ENCODE measurements at places on chromosomes 7 and 10.

GRCh38 chr7:118148930-118149329 is 35.0 kb upstream of the LSM8 start:
- no peak for DNase-seq

- no peak for DNase-seq
Measured at GRCh38 chr10:84360637-84361365, 32.4 kb downstream of the CCSER2 start.

GRCh38 chr7:36085096-36085495 is 68.0 kb upstream of the EEPD1 start:
- DNase-seq, result no peak

DNA sequence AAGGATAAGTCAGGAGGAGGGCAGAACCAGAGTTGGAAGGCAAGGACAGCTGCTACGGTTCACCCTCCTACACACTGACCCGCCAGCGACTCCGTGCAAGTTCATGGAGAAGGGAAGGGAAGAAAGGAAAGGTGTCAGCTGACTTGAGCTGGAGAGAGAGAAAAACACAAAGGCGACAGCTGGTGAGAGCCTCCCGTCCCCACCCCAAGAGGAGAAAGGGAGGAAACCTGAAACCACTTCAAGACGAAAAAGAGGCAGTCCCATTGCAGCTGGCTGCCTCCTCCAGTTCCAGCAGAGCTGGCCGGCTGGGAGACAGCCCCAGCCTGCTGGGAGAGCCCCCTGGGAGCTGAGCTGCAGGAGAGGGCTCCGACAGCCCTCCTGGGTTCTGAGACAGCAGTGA is 75.2 kb downstream of the PARD3 start:
- no peak for DNase-seq

DNA sequence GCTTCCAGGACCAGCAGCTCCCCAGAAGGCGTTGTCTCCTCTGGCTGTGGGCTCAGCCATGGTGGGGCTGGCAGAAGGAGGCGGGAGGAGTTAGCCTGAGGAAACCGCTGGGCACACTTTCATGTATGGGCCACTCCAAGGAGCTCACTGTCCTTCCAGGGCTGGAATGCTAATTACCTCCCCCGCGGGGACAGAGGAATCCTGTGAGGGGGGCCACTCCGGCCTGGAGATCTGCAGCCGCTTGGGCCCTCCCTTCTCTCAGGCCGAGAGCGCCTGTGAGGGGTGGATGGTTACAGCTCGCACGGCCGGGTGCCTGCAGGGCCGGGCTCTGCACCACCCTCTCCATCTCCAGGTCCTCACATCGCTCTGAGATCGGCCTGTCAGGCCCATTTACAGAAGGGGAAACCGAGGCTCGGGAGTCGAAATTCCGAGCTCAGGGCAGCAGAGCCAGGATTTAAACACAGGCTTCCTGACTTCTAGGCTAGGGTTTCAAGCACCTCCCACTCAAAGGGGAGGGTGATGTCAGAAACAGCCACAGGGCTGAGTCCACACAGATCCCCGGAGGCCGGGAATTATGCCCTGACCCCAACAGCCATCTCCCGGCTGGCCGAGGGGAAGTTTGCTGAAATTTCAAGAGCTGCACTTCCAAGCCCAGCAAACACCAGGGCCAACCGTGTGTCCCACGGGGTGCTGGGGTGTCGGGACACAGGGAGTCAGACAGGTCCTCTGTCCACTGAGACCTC is 59.1 kb downstream of the PDGFA start:
- no peak for DNase-seq

GRCh38 chr7:477626-478220 is 41.9 kb downstream of the PDGFA start:
- no peak for DNase-seq

GRCh38 chr7:24697416-24697815 is 59.8 kb downstream of the GSDME start:
- DNase-seq, result no peak

DNA sequence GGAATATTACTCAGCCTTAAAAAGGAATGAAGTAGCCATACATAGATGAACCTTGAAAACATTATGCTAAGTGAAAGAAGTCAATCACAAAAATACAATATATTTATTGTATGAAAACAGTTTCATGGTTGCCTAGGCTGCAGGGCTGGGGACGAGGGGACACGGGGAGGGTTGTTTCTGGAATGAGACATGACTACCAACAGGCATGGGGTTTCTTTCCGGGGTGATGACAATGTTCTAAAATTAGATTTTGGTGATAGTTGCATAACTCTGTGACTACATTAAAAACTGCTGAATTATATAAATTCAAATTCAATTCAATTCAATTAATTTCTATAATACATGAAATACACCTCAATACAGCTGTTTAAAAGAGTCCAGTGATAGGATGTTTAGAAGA is 88.0 kb downstream of the ARHGAP22 start:
- DNase-seq, result no peak

GRCh38 chr7:4958477-4959301 is at the start of gene MMD2:
Gene MMD2 (minus strand): TSS chr7:4959187. CDS start chr7:4959017, 170 bp downstream.
- DNase-seq, result no peak

GRCh38 chr10:95475827-95476468 is 85.2 kb downstream of the SORBS1 start:
- no peak for DNase-seq

GRCh38 chr10:23190872-23191763 is 994 bp upstream of the PTF1A start:
- DNase-seq, result no peak

DNA sequence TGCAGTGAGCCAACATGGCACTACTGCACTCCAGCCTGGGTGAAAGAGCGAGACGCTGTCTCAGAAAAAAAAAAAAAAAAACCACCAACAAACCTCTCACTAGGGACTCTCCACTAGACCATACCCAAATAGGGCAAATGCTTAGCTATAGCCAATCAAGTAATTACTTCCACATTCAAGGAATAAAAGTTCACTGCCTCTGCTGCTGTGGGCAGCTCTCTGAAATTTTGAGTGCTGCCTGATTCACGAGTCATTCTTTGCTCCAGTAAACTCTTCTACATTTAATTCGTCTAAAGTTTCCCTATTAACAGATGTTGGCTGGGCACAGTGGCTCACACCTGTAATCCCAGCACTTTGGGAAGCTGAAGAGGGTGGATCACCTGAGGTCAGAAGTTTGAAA is 4.7 kb upstream of the NRBF2 start:
- no peak for DNase-seq

- DNase-seq, result no peak
Measured at GRCh38 chr7:141562543-141562942, 11.3 kb downstream of the AGK start.

GRCh38 chr10:77311186-77311585 is 326.4 kb downstream of the KCNMA1 start:
- DNase-seq, result no peak

DNA sequence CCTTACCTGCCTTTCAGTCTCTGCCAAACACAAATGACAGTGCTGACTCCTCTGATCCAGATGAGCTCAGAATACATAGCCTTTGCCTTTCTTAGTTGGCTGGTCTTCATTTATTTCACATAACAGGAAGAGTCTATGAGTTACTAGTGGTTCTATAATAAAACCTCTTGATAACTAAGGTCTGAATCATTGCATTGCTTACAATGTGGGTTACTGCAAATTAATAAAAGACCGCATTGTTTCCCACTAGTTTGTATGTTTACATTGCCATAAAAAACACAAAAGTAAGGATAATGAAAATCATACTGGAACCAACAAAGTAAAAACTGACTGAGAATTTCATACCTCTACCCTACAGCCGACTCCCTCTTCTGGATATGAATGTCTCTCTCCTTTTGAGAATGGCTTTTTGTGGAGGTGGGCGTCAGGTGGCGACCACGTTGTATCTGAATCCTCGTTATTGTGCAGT is 62.0 kb upstream of the AKR1E2 start:
- no peak for DNase-seq

GRCh38 chr10:52967806-52968795 is 195.5 kb upstream of the MBL2 start:
- no peak for DNase-seq

DNA sequence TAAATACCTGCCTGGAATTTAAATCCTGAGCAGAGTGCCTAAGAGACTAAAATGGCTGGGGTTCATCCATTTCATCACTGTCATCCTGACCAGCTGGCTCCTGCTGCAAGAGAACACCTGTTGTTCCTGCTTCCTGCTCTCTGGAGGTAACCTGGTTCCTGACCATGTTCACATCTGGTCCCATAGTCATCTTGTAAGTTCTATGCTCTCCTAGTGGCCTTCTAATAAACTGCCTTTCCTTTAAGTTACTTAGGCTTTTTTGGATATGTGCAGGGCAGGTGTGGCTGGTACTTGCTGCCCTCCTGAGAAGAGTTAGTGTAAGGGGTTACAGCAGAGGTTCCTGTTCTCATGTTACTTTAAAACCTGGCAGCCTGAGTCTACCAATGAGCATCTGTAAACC is 80.0 kb downstream of the NRCAM start:
- DNase-seq, result no peak

DNA sequence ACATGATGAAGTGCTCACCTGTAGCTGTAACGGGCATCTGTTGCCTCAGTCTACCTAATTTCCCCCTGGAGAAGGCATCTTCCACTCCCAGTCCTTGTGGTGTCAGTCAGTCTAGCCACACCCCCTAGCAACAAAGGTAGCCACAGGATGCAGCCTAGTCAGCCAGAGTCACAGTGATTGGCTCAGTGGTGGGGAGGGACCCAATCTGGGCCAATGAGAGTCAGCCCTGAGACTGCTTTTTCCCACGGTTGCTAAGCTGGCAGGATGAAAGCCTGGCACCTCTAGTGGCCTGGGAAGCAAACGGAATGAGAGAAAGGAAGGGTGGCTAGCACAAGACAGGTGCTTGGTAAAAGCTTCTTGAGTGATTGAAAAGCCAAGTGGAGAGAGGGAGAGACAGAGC is 118.6 kb downstream of the SH3PXD2A start:
- no peak for DNase-seq

GRCh38 chr10:79904671-79905321 is 44.1 kb downstream of the SFTPD start:
- DNase-seq, result peak; percentile 29

- no peak for DNase-seq
Measured at GRCh38 chr10:11663763-11664555, 52.5 kb upstream of the USP6NL start.

GRCh38 chr10:1403508-1404322 is 333.6 kb downstream of the ADARB2 start:
- DNase-seq, result no peak

DNA sequence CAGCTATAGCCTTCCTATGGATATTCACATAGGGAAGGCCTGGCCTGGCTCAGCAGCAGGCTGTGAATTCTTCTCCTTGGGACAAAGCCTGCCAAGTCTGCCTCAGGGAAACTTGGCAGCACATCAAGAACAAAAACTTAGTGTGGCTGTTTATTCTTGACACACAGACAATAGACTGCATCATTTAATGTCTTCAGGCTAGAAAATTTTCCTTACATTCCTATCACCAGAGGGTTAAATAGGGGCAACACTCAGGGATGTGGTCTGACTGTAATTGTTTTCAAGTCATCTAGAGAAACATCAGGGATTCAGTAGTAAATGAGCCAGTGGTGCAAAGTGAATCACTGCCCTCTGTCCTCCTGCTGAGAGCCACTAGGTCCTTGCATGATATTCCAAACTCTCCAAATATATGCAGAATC is 137.3 kb downstream of the SEMA3C start:
- DNase-seq, result no peak

DNA sequence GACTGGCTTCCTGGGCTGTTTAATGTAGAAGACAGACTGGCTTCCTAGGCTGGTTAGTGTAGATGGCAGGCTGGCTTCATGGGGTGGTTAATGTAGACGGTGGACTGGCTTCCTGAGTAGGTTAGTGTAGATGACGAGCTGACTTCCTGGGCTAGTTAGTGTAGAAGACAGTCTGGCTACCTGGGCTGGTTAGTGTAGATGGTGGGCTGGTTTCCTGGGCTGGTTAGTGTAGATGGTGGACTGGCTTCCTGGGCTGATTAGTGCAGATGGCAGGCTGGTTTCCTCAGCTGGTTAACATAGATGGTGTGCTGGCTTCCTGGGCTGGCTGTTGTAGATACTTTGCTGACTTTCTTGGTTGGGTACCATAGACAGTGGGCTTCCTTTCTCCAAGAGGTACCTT is 122.9 kb upstream of the PPP2R2D start:
- no peak for DNase-seq

DNA sequence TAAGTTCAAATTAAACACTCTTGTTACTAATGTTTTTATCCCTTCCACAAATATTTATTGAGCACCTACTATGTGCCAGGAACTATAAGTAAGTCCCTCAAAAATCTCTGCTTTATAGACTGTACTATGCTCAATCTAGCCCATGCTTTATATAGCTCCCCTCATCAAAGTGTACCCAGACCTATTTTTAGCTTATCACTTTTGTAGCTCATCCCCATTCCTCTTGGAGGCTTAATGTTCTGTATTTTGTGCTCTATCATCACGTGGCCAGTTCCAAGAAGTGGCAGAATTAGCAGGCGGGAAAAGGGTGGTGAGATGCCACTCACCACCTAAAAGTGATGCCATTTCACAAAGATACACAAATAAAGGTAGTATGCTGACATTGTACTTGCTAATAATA is 138.1 kb upstream of the BET1 start:
- DNase-seq, result no peak

Measured in CD4-positive, alpha-beta T cell treated with Interleukin-4 for 4 hours (primary cell).